T-cell (primary cell): ENCODE measurements at places on chromosomes 1 and 21. TPM values are rescaled to one million over a fixed set of nuclear protein-coding genes. Genes with fewer than 3 reads are reported as not detected.

GRCh38 chr1:178275553-178275952, 181.6 kb downstream of the RASAL2 start:
- no peak for DNase-seq

- DNase-seq = no peak
These were observed 60.0 kb upstream of the VTCN1 start for GRCh38 chr1:117270679-117271078.

DNA sequence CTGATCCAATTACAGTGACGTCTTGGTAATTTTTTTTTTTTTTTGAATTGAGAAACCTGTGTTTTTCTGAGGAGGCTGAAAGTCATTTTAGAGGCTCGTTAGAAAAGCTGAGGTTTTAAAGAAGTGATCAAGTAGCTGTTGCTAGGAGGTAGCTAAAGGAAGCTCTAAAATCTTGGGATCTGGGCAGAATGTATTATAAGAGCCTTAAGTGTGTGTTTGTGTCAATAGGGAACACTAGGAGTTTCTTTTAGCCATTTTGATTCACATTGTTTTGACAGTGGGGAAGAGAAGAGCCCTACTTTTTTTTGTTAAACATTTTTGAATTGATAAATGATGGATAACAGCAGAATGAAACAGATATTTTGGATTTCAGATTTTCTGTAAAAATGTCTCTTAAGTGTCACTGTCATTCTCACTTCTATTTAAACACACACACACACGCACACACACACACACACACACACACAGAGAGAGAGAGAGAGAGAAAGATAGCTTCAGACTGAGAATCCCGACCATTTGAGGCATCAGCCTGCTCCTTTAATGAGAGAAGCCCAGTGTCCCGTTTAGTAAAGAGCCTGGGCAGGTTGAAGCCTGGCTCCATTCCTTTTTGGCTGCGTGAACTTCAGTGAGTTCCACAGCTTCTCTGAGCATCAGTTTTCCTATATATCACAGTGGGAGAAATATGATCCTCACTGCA, 79.1 kb upstream of the GPR88 start:
- no peak for DNase-seq

DNA sequence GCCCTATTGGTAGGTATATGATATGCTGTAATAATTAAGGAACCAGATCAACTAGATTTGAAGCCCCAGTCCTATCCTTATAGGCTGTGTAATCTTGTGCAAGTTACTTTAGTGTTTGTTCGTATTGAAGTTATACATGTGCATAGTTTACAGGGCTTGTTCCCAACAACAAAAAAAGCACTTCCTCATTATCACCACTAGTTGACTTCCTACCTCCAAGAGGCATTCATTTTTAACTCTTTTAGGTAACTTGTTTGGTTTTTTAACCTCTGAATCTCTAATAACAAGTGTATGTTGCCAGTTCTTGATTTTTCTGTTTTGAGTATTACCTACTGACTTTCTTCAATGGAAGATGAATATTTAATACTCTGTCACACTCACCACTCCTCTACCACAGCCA, 71.9 kb downstream of the ST3GAL3 start:
- DNase-seq = no peak

DNA sequence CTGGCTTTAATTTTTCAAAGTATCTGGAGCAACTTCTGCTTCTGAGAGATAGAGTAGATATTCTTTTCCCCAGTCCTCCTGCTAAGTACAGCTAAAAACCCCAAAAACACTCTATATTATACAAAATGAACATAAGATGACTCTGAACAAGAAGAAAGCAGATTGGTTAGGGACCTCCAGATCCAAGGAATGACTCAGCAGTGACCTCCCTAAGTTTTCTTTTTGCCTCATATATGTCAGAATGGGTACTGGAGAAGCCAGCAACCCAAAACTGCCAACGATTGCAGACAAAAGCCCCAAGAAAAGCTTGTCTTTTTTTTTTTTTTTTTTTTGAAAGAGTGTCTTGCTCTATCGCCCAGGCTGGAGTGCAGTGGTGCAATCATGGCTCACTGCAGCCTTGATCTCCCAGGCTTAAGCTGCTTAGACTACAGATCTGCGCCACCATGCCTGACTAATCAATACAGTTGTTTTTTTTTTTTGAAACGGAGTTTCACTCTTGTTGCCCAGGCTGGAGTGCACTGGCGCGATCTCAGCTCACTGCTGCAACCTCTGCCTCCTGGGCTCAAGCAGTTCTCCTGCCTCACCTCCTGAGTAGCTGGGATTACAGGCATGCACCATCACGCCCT, 22.7 kb downstream of the NDUFS5 start:
- no peak for DNase-seq

NOTCH2 gene
- total RNA-seq = 77.8 TPM
